ENCODE measurements at places on chromosomes 16 and 17. TPM values are rescaled to one million over a fixed set of nuclear protein-coding genes. Genes with fewer than 3 reads are reported as not detected.

SNTB2 gene
- polyA plus RNA-seq, result 43.1 TPM

FBXL16 gene
- polyA plus RNA-seq, result 0.67 TPM

KRT27 gene
- polyA plus RNA-seq, result not detected

KRT40 gene
- not detected for polyA plus RNA-seq

STX8 gene
- 77.2 TPM for polyA plus RNA-seq
